Diencephalon (tissue), 1 donor: ENCODE measurements at places on chromosomes 4 and X. TPM values are rescaled to one million over a fixed set of nuclear protein-coding genes. Genes with fewer than 3 reads are reported as not detected.

Gene MAOA
- 64.1 TPM for total RNA-seq

Gene MAGEC3
- total RNA-seq: 0.23 TPM

Gene BGN
- 7.6 TPM for total RNA-seq

Gene NUDT10
- 37.1 TPM for total RNA-seq

Gene MRPL1
- total RNA-seq: 49.1 TPM

Gene CABS1
- total RNA-seq: not detected

Gene RS1
- not detected for total RNA-seq

Gene PCYT1B
- total RNA-seq: 28.4 TPM

Gene NDP
- total RNA-seq: 12.9 TPM
